ENCODE measurements at places on chromosomes 4 and X.
A peak's percentile ranks its signal among the peaks of the same experiment; 100 is the strongest.

GRCh38 chrX:3666975-3667374 is 46.5 kb downstream of the PRKX start:
- DNase-seq: no peak

- no peak for DNase-seq
These were observed 64.1 kb downstream of the FAM184B start for GRCh38 chr4:17717301-17717700.

GRCh38 chr4:55887594-55887993 is 34.1 kb downstream of the EXOC1 start:
- no peak for DNase-seq

- DNase-seq: peak; percentile 64
These were observed 1.8 kb downstream of the DKK2 start for GRCh38 chr4:107034091-107034995.

DNA sequence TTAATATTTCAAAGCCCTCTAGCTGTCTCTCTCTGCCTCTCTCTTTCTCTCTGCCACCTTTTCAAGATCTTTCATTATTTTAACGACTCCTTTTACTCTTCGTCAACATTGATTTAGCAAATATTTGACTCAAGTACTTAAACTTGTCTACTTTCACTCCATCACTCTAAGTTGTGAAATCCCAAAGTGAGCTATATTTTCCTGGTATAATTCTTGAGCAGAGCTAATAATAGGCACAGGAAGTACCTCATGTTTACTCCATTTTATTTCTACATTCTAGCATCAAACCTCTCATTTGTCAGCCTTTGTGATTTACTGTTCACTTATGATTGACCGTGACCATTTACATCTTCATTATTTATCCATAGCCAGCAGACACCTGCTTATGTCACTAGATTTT is 482.5 kb downstream of the RPA4 start:
- no peak for DNase-seq

- DNase-seq: no peak
These were observed 56.6 kb upstream of the FAM47B start for GRCh38 chrX:34886011-34886410.

DNA sequence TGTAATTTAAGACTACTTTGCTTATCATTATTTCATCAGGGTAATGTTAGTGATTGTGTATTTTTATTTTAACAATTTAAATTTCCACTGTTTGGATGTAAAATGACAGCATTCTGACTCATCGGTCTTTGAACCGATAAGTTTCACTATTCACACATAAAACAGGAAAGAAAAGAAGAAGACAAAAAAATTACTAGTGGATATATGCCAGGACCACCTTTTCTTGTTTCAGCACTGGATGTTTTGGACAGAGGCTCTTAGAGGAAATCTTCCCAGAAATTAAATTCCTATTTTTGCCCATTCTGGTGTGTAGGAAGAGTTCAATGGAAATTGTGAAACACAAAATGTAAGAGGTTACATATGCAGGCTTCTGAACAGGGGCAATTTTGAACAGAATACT is 57.4 kb downstream of the VEGFC start:
- DNase-seq: no peak
